GDM1 (cell line): ENCODE measurements at places on chromosomes 6 and 20.

DNA sequence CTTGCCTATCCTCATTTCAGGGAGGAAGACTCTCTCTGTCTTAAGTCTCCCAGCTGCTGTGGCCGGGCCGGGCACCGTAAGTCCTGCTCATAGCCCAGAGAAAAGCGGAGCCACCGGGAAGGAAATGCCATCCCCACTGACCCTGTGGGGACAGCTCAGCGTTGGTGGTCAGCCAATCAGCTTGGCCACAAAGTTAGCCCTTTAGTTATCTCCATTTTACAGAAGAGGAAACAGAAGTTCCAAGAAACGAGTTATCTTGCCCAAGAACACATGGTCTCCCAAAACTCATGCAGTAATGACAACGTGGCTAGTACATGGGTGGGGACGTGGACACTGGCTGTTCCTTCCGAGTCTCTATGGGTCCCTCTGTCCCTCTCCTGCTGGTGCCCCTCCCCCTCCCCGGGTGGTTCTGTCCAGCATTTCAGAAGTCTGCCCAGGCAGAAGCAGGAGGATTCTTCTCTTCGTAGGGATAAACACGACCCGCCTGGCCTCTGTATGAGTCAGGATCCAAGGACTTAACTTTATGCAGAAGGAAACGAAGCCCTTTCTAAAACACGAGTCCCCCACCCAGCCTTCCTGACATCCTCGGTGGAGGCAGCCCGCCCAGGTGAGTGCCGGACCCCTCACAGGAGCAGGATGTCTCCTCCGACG lies 273.8 kb downstream of the CDH4 start:
- no peak for DNase-seq

GRCh38 chr6:96659084-96659845 lies 96.3 kb downstream of the FHL5 start:
- DNase-seq = no peak

DNA sequence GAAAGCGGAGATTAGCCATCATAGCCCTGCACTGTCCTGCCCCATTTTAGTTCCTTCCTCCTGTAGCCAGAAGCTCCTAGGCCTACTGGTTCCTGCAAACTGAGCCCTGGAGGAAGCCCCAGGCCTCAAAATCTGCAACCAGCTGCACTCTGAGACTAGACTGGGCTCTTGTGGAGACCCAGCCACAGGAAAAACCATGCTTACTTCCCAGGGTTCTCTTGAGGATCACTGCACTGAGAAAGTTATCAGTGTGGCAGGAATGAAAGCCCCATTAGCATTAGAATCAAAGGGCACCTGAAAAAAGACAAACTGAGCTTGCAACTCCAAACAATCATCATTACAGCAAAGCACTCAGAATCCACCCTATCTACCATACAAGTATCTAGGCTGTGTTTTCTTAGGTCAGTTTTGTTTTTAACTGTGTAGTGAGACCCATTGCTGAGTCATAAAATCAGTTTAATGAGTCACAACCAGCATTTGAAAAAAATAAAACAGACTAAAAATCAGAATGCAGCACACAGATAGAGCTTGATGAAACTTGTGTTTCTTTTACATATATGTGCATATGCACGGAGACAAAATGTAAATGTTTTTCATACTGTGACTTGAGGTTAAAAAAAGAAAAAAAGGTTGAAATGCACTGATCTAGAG lies 91.0 kb downstream of the UNC5CL start:
- DNase-seq = no peak

DNA sequence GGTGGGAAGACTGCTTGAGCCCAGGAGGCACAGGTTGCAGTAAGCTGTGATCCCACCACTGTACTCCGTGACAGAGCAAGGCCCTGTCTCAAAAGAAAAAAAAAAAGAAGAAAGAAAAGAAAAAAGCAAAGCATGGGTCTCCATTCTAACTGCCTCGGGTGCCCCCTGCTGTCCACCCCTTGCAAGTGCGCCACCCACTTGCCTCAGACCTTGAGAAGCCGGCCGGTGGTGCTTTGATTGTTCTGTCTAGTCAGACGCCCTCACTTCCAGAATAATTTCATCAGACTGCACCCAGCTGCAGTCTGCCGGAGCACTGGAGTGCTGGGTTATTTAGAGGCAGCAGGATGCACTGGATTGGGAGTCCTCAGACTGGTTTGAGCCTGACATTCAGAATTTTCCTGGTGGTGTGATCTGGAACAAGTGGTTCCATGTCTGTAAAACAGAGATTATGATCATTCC lies 17.6 kb upstream of the TM9SF4 start:
- DNase-seq = peak; percentile 62

DNA sequence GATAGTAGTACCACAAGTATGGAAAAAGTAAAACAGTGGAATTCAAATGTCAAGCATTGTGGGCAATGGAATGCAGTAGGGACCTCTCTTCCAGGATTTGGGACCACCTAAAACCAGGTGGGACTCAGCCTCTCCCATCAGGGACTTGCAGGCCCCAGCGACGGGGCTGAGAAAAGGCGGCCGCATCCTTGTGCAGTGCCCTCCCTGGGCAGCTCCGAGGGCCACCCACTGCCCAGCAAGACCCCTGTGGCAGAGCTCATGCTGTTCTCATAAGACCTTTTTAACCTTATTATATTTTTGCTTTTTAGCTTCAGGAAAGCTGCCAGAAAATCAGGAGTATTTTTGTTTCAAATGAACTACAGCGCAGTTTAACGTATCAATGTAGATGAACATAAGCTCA lies 142.6 kb upstream of the RPS6KA2 start:
- no peak for DNase-seq

- DNase-seq = no peak
These were observed 48.3 kb downstream of the CARMIL1 start for GRCh38 chr6:25327432-25327831.

GRCh38 chr6:14724549-14724948 lies 521.3 kb upstream of the JARID2 start:
- DNase-seq = no peak

GRCh38 chr6:152637296-152638047 lies at the start of gene SYNE1:
SYNE1 (minus strand) TSS chr6:152637362; CDS start chr6:152628331, 9,031 bp downstream.
- DNase-seq = no peak
